ENCODE measurements at places on chromosomes 11 and 22. TPM values are rescaled to one million over a fixed set of nuclear protein-coding genes. Genes with fewer than 3 reads are reported as not detected.

GRCh38 chr22:40792451-40792850 lies 26.7 kb downstream of the SLC25A17 start:
- no peak for DNase-seq

GRCh38 chr11:605286-606129 lies 10.2 kb downstream of the IRF7 start:
- DNase-seq = peak; percentile 20

DNA sequence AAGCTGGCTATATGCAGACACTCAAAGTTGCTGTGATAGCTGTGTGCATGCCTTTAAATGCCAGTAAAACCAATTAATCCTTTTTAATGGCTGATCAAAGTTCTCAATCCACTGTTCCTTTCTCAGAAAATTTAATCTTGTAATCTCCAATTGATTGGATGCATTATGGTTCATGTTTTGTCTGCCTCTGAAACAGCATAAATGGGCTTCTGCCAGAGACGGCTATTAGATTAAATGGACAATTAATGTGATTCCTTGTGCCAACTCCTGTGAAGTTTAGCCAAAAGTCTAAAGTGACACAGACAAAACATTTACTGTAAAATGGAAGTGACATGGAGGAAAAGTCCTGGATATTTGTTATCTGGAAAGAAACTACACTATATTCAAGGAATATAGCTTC lies 952.5 kb upstream of the FAT3 start:
- DNase-seq = no peak

- no peak for DNase-seq
Measured at GRCh38 chr22:19815093-19815822, 39.4 kb downstream of the GNB1L start.

- DNase-seq = no peak
Measured at GRCh38 chr11:120571476-120571875, 59.9 kb downstream of the GRIK4 start.

- no peak for DNase-seq
Measured at GRCh38 chr22:46317646-46318045, 17.9 kb upstream of the TRMU start.

DNA sequence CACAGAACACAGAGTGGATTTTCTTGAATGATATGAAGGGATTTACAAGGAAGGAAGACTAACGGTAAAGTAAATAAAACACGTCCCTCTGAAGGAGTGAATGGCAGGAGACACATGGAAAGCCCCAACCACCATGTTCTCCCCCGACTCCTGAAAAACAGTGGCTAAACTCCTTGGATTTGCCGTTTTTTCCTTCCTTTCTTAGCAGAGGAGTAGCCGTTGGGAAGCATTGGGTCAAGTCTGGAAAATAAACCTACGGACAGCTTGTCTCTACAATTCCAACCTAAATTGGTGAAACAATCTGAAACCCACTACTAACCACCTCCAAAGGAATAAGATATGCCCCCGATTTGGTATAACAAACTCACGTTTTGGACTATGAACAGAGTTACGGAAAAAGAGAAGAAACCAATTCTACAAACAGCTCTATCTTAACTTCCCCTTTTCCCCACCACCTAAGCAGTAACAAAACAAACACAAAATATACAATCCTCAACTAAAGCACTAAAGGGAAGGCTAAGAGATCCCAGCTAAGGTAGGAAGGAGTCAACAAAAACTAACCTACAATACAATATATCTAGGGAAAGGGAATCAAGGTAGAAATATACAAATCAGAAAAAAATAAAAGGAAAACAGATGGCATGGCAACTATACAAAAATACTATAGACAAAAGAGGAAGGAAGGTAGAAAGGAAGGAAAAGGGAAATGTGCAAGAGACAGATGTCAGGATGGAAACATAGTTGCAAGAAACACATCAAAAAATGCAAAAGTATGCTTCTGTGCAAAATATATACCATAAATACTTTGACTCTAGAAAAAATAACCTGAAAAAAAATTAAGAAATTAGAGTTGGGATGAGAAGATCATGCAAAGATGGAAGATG lies 43.8 kb upstream of the LYVE1 start:
- no peak for DNase-seq

- DNase-seq = no peak
Measured at GRCh38 chr11:77211040-77211451, 83.0 kb downstream of the MYO7A start.

- peak; percentile 57 for DNase-seq
Measured at GRCh38 chr11:78022397-78023396, at the start of gene KCTD14. Gene KCTD14 (minus strand): TSS chr11:78023276. CDS start chr11:78023249, 27 bp downstream.

DNA sequence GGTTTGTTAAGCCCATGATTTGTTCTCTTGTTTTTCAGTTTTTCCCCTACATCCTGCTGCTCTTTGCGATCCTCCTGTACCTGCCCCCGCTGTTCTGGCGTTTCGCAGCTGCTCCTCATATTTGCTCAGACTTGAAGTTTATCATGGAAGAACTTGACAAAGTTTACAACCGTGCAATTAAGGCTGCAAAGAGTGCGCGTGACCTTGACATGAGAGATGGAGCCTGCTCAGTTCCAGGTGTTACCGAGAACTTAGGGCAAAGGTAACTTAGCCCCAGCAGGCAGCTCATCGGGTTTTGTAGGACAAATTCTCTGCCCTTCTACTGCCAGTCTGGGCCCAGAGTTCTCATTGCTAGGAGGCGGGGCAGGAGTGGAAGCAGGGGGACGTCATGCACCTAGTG lies 49.7 kb downstream of the PANX1 start:
- DNase-seq = no peak

- DNase-seq = no peak
Measured at GRCh38 chr22:27829620-27830019, 28.1 kb upstream of the MN1 start.

DNA sequence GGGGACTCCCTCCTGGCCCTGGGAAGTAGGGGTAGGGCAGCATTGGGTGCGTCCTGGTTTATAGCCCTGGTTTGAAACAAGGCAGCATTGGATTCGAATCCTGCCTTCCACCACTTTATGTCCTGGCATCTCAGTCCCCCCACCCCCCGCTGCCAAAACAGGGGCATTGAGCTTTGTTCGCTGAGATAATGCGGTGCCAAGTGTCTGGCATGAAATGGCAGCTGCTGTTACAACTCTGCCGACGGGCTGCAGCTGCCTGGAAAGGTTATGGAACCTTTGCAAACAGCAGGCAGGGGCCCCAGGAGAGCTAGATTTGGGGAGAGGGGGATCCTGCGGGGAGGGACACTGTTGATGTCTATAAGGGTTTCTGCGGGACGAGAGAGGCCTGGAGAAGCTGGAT lies 1.9 kb downstream of the TST start:
- DNase-seq = no peak

GRCh38 chr11:96706761-96707160 lies 316.9 kb downstream of the JRKL start:
- DNase-seq = no peak

DNA sequence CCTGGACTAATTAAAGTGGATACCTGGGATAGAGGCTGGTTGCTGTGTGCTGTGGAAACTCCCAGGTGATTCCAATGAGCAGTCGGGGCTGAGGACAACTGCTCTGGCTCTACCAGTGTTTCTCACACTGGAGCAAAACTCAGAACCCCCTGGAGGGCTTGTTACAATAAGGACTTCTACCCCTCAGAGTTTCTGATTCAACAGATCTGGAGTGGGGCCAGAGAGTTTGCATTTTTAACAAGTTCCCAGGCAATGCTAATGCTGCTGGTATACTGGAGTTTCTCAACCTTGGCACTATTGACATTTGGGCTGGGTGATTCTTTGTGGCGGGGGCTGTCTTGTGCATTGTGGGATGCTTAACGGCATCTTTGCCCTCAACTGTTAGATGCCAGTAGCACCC lies 353.7 kb downstream of the MIAT start:
- no peak for DNase-seq

- DNase-seq = peak; percentile 39
Measured at GRCh38 chr11:11391796-11392463, 38.9 kb upstream of the CSNK2A3 start.

- DNase-seq = no peak
Measured at GRCh38 chr11:86230921-86231434, 13.6 kb upstream of the EED start.

GRCh38 chr11:20658135-20658534 lies 11.3 kb upstream of the NELL1 start:
- DNase-seq = no peak

DNA sequence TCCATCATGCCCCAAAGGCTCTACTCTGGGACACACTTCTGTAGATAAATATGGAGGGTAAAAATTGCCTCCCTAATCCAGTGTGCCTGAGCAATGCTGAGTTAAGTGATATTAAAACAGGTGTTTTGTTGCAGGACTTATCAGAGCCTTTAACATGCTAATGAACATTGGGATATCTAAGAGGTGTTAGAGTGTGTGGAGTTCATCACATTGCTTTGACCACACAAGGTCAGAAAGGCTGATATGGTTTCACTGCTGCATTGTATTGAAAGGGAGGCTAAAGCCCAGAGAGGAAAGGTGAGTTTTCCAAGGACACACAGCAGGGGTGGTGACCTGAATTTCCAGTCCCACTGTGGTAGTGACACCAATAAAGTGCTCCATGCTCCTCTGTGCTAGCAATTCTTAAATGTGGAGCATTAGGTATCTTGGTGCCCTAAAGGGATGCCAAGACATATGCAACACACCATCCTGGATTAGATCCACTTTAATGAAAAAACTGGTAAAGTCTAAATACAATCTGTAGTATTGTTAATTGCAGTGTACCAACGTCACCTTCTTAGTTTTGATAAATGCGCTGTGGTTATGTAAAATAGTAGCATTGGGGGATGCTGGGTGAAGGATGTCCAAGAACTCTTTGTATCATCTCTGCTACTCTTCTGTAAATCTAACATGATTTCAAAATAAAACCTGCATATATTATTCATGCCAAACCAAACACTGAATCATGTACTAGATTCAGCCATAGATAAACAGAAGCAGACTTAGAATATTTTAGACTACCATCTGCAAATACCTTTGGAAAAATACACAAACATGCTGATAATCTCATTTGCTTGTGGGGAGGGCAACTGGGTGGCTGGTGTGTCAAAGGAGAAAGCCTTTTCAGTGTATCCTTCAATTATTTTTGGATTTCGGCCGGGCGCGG lies 45.8 kb downstream of the MIAT start:
- DNase-seq = no peak

- DNase-seq = no peak
Measured at GRCh38 chr11:70623906-70624597, 225.7 kb downstream of the CTTN start.

- no peak for DNase-seq
Measured at GRCh38 chr11:2215230-2215560, 43.6 kb upstream of the TH start.

GRCh38 chr11:59776210-59777066 lies 21.3 kb downstream of the STX3 start:
- peak; percentile 96 for DNase-seq

GRCh38 chr11:104352036-104352435 lies 188.1 kb upstream of the PDGFD start:
- DNase-seq = peak; percentile 33

DNA sequence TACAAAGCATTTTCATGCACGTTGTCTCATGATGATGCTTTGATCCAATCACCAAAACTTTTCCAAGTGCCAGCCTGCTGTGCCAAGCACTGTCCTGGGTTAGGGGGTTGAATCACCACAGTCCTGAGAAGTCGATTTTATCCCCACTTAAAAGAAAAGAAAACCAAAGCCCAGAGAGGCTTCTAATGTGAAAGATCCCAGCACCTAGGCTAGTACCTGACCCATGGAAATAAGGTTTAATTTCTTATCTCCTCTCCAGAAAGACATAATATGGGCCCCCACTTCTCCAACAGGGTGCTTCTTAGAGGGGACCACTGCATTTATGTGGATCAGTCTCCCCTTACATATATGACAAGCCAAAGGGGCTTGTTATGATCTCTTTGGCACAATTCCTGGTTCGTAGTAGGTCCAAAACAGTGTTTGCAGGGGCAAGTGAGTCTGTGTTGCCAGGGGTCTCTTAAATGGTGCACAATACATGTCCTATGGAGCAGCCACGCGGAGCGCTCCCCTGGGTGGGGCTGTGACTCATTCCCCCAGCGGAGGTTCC lies 1.9 kb upstream of the BCL9L start:
- DNase-seq = no peak

- no peak for DNase-seq
Measured at GRCh38 chr11:26842478-26843282, 120.8 kb upstream of the SLC5A12 start.

GRCh38 chr11:1393038-1393710 lies 3.4 kb downstream of the BRSK2 start:
- no peak for DNase-seq

Gene MS4A4E
- total RNA-seq = 0.43 TPM

Gene C11orf52
- 6.3 TPM for total RNA-seq

Gene OPCML
- total RNA-seq = not detected

Gene CALCA
- not detected for total RNA-seq

Gene OR4C6
- not detected for total RNA-seq

Gene INS
- total RNA-seq = not detected

Gene GRIK4
- total RNA-seq = not detected

Gene ZNF280B
- total RNA-seq = 0.10 TPM

Gene GRIA4
- total RNA-seq = not detected

Gene FAT3
- total RNA-seq = not detected

Gene TYMP
- 7.4 TPM for total RNA-seq

Gene KRTAP5-9
- not detected for total RNA-seq

Gene KCNQ1
- total RNA-seq = 9.9 TPM

Gene GNG3
- not detected for total RNA-seq

Gene PLXNB2
- total RNA-seq = 247 TPM

Gene MPEG1
- not detected for total RNA-seq

Gene SYNGR1
- total RNA-seq = not detected

Gene TTC36
- total RNA-seq = not detected

Gene KCNA4
- not detected for total RNA-seq

Gene CNIH2
- total RNA-seq = 0.99 TPM

Gene OR52I2
- not detected for total RNA-seq

Measured in HT-29 (cell line).